ENCODE measurements at places on chromosomes 13 and 19.

DNA sequence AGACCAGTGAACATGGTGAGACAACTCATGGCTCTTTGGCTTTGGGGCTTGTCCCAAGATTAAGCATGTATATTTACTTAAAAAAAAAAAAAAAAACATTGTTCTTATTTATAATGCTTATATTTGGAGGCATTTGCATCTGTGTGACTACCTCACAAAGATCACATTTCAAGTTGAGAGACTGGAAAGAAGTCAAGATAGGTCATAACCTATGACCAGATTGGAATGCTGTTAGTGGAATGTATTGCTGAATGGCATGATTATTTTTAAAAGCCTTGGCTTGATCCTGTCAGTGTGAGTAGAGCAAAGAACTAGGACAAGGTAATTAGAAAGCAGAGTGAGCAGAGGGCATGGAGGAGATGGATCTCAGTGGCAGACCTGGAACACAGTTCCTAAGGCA, 214.6 kb downstream of the OXGR1 start:
- DNase-seq = no peak

GRCh38 chr19:41205995-41206394, 13.0 kb downstream of the CYP2S1 start:
- DNase-seq = peak; percentile 33

DNA sequence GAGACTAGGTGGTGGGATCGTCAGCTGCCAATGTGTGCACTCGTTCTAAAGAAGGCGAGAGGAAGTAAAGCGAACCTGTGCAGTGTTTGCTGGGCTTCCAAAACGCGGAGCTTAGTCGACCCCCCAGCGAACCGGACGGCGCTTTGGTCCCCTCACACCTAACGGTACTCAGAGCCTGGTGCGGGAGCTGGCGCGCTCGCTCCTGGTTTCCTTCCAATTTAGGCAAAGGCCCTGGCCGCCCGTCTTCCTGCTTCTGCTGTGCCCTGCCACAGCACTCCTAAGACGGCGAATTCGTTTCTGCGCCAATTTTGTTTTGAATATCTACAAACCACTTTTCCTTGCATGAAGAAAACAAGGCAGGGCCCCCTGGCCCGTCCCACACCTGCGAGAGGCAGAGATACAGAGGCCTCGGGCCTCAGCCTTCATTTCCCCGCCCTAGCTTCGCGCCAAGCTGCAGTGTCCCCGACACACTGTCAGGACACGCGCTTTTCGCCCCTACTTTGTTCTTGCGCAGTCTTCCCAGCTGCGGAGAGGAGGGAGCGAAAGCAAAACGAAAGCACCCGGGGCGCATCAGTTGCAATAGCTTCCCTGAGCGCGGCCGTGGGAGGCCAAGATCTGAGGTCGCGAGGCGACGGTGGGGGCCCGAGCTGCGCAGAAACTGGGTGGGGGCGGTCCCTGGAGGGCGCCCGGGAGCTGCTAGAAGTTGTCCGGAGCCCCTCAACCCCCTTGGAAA, 111.9 kb downstream of the KCNRG start:
- DNase-seq = peak; percentile 69

- no peak for DNase-seq
Observed at GRCh38 chr19:12766051-12766521, 9.3 kb downstream of the HOOK2 start.

GRCh38 chr13:103087275-103087674, 21.1 kb upstream of the SLC10A2 start:
- no peak for DNase-seq

- no peak for DNase-seq
Observed at GRCh38 chr13:80359778-80360452, 19.0 kb upstream of the SPRY2 start.

- no peak for DNase-seq
Observed at GRCh38 chr19:17404015-17404414, 1.4 kb downstream of the BST2 start.

- DNase-seq = no peak
Observed at GRCh38 chr13:45823583-45823982, 28.0 kb downstream of the SIAH3 start.

Data from T-helper 2 cell (primary cell).